ENCODE measurements at places on chromosomes 11 and 22.

- DNase-seq, result peak; percentile 25
These were observed 23.5 kb downstream of the RRM1 start for GRCh38 chr11:4118107-4118506.

GRCh38 chr11:76410851-76411357 is 29.8 kb downstream of the GVQW3 start:
- DNase-seq, result no peak

- DNase-seq, result no peak
These were observed 58.0 kb downstream of the RCN1 start for GRCh38 chr11:32148895-32149294.

GRCh38 chr22:17451316-17451715 is 82.1 kb downstream of the CECR2 start:
- DNase-seq, result no peak

DNA sequence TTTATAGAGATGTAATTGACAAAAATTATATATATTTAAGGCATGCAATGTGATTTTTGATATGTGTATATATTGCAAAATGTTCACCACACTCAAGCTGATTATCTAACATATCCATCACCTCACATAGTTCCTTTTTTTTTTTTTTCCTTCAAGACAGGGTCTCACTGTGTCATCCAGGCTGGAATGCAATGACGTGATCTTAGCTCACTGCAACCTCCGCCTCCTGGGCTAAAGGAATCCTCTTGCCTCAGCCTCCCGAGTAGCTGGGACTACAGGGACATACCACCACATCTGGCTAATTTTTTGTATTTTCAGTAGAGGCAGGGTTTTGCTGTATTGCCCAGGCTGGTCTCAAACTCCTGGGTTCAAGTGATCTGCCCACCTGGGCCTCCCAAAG is 65.1 kb upstream of the SLC35C1 start:
- no peak for DNase-seq

DNA sequence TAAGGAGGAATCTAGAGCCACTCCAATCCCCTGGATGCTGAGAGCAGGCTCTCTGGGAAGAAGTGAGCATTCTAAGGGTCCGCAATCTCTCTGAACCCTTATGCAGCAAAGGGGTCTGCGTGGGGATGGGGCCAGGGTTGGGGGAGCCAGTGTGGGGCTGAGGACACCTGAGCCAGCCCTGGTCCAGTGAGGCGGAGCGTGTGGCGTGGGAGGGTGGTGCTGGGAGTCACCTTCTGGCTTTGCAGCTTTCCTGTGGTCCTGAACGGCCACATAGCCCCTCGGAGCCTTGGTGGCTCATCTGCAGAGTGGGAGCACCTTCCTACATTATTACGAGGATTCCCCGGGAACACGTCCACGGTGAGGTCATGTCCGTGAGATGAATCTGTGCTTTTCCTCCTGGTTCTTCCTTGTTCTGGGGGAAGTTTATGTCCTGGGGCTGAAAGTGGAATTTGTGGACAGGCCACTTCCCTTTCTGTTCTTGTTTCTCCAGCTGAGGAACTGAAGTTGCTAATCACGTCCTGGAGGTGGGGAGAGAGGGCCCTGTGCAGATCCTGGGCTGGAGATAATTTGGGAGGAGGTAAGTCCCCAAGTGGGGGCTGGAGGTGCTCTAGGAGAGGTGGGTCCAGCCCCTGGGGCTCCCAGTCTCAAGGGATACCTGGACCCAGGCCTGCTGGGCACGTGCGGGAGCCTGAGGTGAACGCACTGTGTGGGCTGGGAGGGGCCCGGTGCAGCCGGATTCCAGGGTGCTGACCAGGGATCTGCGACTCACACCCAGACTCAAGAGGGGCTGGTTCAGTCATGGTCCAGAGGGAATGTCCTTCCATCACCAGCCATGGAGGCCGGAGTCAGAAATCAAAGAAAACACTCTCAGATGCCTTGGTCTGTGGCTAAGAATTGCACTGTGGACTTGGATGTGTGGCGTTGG is 6.1 kb downstream of the MRGPRE start:
- DNase-seq, result no peak

GRCh38 chr11:11531131-11531908 is 90.5 kb downstream of the GALNT18 start:
- DNase-seq, result no peak

DNA sequence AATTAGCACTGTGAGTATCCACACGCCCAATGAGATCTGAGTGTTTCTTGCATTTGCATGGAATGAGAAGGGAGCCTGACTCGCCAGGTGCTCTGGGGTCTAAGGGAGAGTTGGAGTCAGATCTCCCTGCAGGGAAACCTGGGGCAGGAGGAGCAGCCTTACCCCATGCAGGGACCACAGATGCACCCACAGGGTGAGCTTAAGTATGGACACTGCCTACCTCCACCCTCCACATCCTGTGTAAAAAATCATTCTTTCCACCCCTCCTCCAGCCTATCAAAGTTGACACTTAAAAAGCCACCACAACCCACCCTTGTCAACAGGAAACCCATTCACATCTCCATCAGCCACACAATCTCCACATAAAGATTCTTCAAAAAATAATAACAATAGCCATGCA is 67.0 kb upstream of the IGLL5 start:
- DNase-seq, result no peak

- DNase-seq, result no peak
These were observed 16.4 kb downstream of the MTMR2 start for GRCh38 chr11:95907476-95907875.

DNA sequence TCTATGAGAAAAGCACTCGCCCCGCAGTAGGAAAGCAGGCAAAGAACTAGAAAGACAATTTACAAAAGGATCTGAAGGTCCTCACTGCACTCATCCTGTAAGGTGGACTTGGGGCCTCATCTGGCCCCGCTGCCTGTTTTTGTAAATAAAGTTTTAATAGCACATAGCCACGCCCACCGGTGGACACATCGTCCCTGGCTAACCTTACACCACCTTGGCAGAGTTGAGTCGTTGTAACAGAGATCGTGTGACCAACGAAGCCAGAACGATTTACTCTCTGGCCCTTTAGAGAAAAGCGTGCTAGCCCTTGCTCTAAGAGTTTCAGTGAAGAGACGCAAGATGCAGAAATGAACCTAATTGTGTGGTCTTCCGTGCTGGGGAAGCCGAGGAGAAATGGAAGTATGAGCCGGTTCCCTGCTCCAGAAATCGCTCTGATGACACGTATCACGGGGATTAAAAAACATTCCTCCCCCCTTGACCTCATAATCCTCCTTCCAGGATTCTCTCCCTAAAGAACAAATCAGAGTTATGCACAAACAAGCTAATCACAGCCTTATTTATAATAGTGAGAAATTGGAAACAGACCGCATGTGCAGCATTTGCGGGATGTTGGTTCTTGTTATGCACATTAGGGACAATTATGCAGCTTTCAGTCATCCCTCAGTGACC is 80.1 kb downstream of the CDKN1C start:
- DNase-seq, result no peak

GRCh38 chr22:18005201-18005926 is 19.0 kb downstream of the MICAL3 start:
- no peak for DNase-seq

- no peak for DNase-seq
These were observed 816 bp upstream of the PLEKHA7 start for GRCh38 chr11:17014833-17015626.

- DNase-seq, result no peak
These were observed 10.0 kb upstream of the CD5 start for GRCh38 chr11:61092280-61092766.

- no peak for DNase-seq
These were observed 36.9 kb downstream of the NAALAD2 start for GRCh38 chr11:90171359-90171758.

- no peak for DNase-seq
These were observed 21.4 kb downstream of the YPEL1 start for GRCh38 chr22:21714059-21714770.

GRCh38 chr11:12755510-12756453 is 81.6 kb downstream of the TEAD1 start:
- no peak for DNase-seq

- no peak for DNase-seq
These were observed 21.5 kb upstream of the RAG2 start for GRCh38 chr11:36619502-36619901.

DNA sequence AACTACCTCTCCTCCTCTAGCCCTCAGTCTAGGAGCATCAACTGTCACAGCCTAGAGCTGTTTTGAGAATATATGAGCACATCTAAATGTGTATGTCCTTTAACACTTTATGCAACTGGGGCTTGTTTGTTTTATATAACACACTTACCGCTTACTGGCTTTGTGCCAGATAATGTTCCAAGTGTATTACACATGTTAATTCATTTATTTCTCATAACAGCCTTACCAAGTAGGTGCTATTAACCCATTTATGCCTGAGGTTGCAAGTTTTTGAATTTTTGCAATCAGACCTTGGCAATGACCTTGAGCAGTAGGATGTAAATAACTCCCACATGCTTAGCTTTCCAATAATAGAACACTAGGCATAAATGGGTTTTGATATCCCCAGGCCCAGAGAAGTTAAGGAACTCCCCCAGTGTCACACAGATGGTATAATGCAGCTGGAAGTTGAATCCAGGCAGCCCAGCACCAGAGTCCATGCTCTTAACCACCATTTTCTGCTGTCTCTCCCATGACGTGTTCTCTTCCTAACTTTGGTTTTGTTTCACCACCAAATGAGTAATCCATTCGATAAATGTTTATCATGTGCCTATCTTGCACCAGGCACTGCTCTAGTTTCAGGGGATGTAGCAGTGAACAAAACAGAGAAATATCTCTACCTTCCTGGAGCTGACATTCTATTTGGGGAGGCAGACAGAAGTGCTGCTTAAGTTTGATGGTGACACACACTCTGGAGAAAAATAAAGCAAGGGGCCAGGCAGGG is 23.1 kb downstream of the PRDM11 start:
- DNase-seq, result no peak

- DNase-seq, result no peak
These were observed 22.4 kb downstream of the SNAP29 start for GRCh38 chr22:20881231-20881630.

GRCh38 chr22:30205281-30206115 is 41.1 kb downstream of the LIF start:
- DNase-seq, result peak; percentile 100

DNA sequence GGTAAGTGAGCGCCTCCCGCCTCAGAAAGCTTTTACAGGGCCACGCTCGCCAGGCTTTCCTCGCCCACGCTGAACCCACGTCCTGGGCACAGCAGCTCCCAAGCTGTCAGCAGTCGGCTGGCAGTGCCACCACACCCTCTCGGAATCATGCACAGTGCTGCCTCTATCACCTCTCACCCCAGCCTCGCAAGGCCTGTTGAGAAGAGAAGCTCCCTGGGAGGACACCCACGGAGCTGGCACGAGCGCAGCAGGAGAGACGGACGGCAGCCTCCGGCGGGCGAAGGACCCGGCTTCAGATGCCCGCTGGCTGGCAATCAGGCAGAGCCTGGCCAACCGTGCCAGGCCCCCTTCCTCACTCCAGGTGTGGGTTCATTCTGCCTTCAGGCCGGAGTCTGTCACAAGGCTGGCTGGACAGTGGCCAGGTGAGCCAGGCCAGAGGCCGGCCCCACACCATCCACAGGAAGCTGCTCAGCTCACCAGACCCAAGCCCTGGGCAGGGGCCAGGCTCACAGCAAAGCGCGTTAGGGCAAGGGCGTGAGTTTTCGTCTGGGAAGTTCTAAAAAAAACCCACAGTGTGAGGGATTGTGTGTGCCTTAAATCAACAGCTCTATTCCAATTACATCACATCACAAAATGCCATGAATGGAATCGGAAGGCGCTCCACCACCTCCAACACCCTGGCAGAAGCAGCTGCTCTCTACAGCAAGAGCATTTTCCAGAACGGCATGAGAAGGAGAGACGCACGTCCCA is 33.2 kb downstream of the TOLLIP start:
- DNase-seq, result no peak

DNA sequence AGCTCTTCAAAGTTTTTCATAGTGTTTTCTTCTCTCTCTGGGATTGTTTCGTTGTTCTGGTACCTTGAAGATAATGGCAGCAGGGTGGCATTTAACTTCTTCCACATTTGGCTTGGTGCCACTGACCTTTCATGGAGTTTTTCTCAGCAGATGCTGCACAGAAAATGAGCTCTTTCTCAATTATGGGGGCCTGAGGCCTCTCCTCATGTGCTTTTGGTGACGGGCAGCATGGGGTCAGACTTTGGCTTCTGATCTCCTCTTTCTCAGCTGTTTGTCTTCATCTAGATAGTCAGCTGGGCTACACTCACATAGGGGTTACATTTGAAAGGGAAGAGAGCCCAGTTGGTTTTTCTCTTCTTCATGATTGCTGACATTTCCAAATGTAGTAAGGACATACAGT is 76.3 kb downstream of the FAT3 start:
- no peak for DNase-seq

- no peak for DNase-seq
These were observed 349.5 kb downstream of the TBC1D22A start for GRCh38 chr22:47111626-47112581.

DNA sequence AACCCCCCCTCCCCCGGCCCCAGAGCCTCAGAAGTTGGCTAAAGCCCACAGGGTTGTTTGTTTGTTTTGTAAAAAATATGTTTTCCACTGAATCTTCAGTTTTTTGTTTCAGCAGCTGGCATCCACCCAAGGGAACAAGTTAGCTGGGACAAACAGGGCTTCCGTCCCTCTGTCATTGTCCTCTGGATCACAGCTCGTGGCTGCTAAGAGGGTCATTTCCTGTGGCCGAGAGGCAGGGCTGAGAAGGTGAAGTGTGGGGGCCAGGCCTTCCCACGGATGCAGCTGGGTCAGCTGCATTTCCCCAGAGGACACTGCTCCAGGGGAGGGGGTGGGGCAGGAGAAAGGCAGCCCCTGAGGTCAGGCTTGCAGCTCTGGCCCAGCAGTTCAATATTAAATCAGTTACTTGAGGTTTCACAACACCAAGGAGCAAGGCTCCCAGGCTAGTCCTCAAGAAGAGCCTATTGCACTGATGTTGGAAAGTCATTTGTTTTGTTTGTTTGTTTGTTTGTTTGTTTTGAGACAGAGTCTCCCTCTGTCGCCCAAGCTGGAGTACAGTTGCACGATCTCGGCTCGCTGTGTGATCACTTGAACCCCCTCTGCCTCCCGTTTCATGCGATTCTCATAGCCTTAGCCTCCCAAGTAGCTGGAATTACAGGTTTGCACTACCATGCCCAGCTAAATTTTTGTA is 34.4 kb upstream of the SMTN start:
- no peak for DNase-seq

- DNase-seq, result no peak
These were observed 45.5 kb downstream of the KCNJ1 start for GRCh38 chr11:128821556-128821955.

- no peak for DNase-seq
These were observed 25.7 kb downstream of the ELFN2 start for GRCh38 chr22:37401401-37402183.

DNA sequence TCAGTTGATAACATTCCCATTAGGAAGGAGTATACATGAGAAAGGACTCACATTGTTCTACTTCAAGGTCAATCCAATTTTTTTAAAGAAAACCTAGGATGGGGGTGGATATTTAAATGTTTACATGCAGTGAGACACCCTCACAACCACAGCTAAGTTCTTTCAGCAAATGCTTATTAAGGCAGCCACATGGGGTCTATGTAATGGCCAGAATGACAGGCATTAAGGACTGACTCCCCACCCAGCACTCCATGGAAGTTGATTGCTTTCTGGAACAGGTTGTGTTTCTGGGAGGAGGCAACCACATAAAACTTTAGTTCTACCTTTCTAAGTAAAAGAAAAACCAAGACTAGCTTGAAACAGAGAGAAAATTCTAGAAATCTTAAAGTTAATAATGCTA is 662.0 kb upstream of the CCDC90B start:
- DNase-seq, result no peak

- DNase-seq, result no peak
These were observed 71.2 kb downstream of the LRRC32 start for GRCh38 chr11:76599041-76600013.

- DNase-seq, result no peak
These were observed 95.6 kb downstream of the AMBRA1 start for GRCh38 chr11:46498179-46498578.

- DNase-seq, result no peak
These were observed 1593.1 kb upstream of the TENM4 start for GRCh38 chr11:81033779-81034540.

All from amniotic stem cell (primary cell).